ENCODE measurements at places on chromosomes 7 and 10.
A peak's percentile ranks its signal among the peaks of the same experiment; 100 is the strongest.

DNA sequence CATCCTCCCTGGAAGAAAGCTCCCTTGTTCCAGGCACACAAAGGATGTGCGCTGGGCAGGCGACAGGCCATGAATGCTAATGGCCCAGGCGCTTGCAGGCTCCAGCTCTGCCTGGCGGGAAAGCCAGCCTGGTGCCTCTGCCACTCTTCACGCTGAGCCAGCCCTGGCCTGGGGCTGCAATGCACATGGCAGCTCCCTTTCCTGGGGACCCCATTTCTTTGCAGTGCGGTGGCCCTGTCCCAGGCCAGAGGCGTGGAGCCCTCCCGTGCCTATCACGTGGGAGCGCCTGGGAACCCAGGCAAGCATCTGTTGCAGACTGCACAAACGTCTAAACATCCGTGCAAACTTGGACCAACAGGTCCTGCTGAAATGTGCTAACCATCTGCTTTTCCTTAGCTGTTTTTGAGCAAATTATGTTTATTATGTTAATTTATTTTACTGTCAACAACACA lies 152.1 kb upstream of the LYZL2 start:
- no peak for DNase-seq

- DNase-seq = no peak
These were observed 87.3 kb downstream of the COL13A1 start for GRCh38 chr10:69888882-69889584.

- no peak for DNase-seq
These were observed 780 bp downstream of the PLEKHA8 start for GRCh38 chr7:30028749-30029635.

DNA sequence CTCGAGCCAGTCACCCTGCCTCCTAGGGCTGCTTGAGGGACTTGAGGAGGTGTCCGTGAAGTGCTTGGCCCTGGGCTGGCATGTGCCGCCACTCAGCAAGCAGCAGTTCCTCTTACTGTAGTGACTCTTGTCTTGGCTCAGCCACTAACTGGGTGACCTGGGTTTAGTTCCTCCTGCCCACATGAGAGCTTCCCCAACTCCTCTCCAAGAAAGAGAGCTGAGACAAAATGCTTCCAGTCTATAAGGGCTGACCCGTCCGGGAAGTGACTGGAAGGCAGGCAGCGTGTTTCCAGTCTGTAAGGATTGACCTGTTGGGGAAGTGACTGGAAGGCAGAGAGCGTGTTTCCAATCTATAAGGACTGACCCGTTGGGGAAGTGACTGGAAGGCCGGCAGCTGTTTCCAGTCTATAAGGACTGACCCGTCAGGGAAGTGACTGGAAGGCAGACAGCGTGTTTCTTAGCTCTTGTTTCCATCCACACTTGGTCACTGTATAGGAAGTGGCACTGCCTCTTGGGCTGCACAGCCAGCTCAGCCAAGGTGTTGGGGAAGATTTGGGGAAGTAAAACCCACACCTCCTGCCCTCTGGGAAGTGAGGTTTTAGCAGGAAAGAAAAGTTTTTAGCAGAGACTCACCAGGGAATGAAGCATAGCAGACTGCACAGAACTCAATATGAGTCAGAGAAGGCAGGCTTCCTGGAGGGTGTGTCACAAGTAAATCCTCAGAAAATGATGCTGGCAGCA lies 53.3 kb upstream of the PPIF start:
- no peak for DNase-seq

- no peak for DNase-seq
These were observed 188.1 kb upstream of the PDE1C start for GRCh38 chr7:32258265-32258664.

DNA sequence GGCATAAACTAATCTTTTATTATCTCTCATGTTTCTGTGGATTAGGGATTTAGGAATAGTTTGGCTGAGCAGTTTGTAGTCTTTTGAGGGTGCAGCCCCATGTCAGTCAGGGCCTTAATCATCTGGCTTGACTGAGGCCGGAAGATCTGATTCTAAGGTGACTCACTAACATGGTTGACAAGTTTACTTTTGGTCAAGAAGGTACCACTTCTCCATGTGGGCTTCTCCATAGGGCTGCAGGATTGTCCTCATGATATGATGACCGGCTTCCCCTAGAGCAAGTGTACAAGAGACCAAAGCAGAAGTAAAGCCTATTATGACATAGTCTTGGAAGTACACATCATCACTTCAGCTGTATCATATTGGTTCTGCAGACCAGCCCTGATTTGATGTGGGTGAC lies 45.9 kb upstream of the OIT3 start:
- DNase-seq = no peak

DNA sequence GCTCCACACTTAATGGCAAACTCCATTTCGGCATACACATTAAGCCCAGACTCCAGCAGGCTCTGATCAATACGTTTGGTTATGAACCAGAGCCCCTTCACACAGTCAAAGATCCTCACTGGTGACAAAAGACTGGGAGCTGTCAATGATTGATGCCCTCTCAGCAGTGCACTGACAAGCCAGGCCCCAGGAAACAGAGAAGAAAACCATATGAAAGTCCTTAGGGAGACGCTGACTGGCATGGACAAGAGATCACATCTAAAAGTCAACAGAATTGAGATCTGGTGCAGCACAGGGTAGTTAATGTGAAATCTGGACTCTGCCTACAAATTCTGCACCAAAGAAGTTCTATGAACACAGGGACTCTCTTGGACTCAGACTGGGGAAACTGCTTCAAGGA lies 600.9 kb upstream of the NRP1 start:
- no peak for DNase-seq

DNA sequence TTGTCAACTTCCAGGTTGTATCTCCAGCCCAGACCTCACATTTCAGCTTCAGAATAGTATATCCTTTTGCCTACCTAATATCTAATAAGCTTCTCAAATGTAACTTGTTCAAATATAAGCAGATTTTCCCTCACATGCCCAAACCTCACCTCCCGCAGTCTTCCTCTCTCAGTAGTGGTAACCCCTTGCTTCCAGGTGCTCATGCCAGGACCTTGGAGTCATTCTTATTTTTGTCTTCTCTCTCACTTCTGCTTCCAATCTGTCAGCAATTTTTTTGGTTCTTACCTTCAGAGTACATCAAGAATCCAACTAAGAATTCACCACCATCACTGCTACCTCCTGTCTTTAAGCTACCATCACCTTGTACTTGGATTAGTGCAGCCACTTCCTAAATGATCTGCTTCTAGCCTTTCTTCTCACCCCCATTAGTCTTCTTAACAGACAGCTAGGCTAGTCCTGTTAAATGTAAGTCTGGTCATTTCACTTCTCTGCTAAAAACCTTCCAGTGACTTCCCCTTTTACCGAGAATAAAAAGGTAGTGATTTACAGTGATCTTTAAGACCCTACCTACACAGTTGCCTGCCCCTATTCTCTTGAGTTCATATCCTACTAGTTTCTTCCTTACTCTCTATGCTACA lies 14.0 kb downstream of the ANKIB1 start:
- DNase-seq = no peak

DNA sequence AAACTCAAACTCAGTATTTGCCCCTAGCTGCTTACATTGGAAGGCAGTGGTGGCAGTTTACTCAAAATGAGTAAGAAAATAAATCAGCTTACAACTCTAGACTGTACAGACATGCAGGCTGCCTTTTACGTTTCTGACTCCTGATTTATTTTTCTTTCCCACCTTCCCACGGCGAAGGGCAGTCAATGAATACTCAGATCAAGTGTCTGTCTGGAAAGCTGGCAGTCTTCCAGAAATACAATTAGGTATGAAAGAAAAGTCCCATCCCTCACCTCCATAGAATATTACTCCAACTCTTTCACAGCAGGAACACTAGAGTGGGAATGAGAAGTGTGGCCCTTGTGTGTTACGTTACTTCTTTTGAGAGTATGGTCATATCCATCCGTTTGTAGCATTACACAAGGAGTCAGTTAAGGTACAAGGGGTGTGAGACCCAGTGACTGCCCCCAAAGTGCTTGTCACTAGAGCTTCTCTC lies 1.3 kb upstream of the PAPSS2 start:
- no peak for DNase-seq

DNA sequence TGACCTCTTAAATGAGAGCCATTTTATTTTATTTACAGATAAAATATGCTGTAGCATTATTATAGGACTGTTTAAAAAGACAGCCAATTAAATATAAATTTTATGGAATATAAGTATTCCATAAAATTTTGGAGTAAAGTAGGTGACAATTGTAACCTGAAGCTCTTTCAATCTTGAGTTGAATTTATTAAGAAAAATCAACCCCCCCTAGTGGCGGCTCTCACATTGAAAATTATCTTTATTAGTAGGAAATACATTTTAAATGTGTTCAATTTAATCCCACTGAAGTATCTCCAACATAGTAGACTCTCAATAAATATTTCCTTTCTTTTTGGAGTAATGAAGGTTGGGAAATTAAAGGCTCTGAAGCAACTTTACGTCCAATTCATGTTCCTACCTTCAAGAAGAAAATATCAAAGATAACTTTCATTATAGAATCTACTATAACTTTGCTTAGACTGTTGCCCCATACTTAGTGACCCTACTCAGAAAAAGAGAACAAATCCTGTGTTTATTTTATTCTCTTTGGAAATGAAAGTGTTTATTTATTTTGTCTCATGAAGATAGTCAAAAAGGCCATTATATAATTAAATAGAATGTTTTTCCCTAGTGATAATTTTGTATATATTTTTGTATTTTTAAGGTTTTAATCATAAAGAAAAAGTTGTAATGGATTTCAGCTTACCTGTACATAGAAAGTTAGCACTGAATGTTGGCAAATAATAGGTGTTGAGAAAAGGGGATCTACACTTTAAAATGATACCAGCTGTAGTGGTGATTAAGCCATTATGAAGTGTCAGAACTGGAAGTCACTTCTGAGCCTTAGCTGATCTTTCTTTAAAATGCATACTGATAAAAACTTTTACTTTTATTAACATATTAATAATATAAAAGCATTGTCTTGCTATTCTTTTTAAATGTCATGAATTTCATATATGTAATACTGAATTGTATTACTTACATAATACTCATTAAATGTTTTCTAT lies 3.3 kb downstream of the AHR start:
- no peak for DNase-seq

GRCh38 chr7:1712907-1713501 lies 42.9 kb downstream of the ELFN1 start:
- no peak for DNase-seq

- no peak for DNase-seq
These were observed 286.6 kb downstream of the SEMA3D start for GRCh38 chr7:84900215-84900614.

- no peak for DNase-seq
These were observed 767.5 kb downstream of the INHBA start for GRCh38 chr7:40935435-40935834.

GRCh38 chr7:155283565-155284194 lies 14.0 kb upstream of the INSIG1 start:
- DNase-seq = no peak

- no peak for DNase-seq
These were observed 151.3 kb downstream of the CAMK1D start for GRCh38 chr10:12500381-12501303.

DNA sequence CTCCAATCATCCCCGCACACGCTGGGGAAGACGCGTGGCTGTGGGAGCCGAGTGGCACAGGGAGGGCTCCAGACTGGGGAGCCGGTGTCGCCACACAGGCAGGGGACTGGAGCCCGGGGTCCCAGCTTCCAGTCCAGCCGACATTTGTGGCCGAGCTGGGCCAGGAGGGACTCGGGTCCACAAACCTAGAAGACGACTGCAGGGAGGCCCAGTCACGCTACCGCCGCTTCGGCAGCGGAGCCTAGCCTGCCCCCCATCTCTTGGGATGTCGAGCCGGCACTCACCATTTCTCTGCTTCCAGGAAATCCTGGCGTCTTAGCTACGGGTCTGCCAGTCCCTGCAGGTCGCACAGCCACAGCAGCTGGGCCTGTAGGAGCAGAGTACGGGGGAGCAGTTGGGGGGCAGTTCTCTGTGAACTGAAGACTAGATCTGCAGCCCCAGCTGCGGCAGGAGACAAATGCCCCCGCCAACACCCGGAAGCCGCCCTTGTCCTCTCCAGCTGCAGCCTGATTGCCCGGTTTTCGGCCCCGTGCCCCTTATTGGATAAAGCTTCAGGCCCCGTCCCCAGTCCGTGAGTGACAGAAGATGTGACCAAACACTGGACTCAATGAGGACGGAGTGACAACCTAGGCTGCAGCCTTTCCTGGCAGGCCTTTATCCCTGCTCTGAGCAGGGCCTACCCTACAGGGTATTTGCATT lies 270.7 kb downstream of the ZNF33B start:
- DNase-seq = peak; percentile 52

All from iPS DF 6.9 (cell line).